ENCODE measurements at places on chromosomes 6 and 20. TPM values are rescaled to one million over a fixed set of nuclear protein-coding genes. Genes with fewer than 3 reads are reported as not detected.

GRCh38 chr20:19976595-19977372, 40.4 kb upstream of the NAA20 start:
- no peak for DNase-seq
- H3K4me3 ChIP-seq: peak overlapping the region; percentile 67
- no peaks in the 10 kb centered on the region for H3K27me3 ChIP-seq

The CGAS gene
- total RNA-seq: 0.52 TPM

The PEX7 gene
- total RNA-seq: 8.3 TPM

DNA sequence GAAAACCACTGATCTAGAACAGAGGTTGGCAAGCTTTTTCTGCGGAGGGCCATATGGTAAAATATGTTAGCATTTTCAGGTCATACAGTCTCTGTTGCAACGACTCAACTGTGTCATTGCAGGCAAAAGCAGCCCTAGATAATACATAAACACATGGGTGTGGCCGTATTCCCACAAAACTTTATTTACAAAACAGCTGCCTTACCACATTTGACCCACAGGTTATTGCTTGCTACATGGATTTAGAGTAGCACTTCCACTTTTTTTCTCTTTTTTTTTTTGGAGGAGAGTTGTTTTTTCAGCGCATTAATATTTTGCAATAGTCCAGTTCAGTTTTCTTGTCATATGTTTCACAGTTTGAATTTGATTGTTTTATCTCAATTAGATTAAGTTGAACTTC, 2.5 kb upstream of the IGF2R start:
- no peaks in the 10 kb centered on the region for H3K36me3 ChIP-seq
- no peak for DNase-seq
- H3K4me1 ChIP-seq: peaks cover 13% of the 10 kb centered on the region

DNA sequence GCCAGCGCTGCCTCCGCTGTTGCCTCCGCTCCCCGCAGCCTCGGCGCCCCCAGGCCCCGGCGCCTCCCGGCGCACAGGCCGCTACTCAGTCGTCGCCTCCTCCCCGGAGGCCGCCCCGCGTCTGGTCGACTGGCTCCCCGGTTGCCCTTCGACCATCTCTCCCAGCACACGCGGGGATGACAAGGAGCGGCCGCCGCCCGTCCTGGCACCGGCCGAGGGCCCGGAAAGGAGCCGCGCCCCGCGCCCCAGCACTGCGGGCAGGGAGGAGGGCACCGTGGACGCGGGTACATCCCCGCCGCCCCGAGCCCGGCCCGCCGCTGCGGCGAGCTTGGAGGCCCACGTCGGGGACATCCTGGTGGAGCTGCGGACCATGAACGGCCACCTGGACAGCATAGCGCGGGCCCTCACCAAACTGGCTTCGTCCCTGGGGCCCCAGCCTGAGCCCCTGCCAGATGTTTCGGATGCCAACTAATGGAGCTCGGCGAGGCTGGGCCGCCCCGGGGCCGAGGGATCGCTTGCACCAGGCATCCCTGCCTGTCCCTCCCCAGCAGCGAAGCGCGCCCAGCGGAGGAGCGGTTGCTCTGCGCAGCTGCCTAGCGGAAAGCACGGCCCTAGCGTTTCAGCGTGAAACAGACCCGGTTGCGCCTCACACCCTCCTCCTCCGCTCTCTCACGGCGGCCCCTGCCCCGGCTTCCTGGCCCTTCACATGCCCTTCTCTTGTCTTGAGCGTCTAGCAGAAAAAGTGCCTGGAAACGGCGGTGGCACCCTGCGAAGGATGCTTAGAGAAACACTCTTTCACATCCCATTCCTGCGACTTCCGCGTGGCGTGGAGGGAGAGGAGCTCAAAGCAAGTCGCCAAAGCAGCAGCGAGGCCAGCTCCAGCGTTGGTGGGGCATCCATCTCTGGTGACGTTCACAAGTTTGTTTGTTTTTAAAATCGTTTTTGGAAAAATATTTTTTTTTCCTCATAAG, 285.8 kb upstream of the SUPT3H start:
- no peaks in the 10 kb centered on the region for H3K36me3 ChIP-seq
- peaks cover 5% of the 10 kb centered on the region for H3K4me1 ChIP-seq
- H3K4me3 ChIP-seq: peak overlapping the region; percentile 52
- H3K27ac ChIP-seq: no peak overlapping the region

- H3K27me3 ChIP-seq: no peaks in the 10 kb centered on the region
- DNase-seq: no peak
- no peaks in the 10 kb centered on the region for H3K4me1 ChIP-seq
Observed at GRCh38 chr6:3137057-3137777, 18.7 kb downstream of the BPHL start.

The DSP gene
- 171 TPM for total RNA-seq

DNA sequence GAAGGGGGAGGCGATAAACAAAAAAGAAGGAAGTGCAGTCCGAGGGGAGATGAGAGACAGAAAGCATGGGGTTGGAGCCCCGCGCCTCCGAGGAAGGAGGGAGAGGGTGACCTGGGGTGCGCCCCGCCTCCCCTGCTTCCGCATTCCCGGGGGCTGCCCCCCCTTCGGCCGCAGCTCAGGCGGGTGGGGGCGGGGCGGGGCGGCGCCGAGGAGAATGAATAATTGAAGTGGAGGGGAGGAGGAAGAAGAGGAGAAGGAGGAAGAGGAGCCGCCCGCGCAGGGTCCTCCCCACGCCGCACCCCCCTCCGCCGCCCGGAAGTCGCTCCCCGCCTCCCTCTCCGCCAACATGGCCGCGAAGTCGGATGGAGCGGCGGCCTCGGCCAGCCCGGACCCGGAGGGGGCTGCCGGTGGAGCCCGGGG, at the start of gene XKR7:
TSS of gene XKR7 (plus strand) at position 322 of the 420 bp plus-strand sequence. CDS start at position 347, 25 bp downstream.
- H3K27me3 ChIP-seq: peaks cover 82% of the 10 kb centered on the region
- peak; percentile 43 for DNase-seq
- H3K4me1 ChIP-seq: peaks cover 6% of the 10 kb centered on the region
- H3K27ac ChIP-seq: no peak within 1 kb of the TSS

- no peak overlapping the region for H3K27ac ChIP-seq
- peaks cover 6% of the 10 kb centered on the region for H3K4me1 ChIP-seq
- no peak for DNase-seq
- no peak overlapping the region for H3K4me3 ChIP-seq
- no peaks in the 10 kb centered on the region for H3K36me3 ChIP-seq
Observed at GRCh38 chr6:64227863-64228262, 592.3 kb downstream of the PHF3 start.

The GATA5 gene
- 27.5 TPM for total RNA-seq

- no peak overlapping the region for H3K27ac ChIP-seq
- peaks cover 6% of the 10 kb centered on the region for H3K4me1 ChIP-seq
- no peaks in the 10 kb centered on the region for H3K36me3 ChIP-seq
Observed at GRCh38 chr6:18036781-18037180, 49.3 kb upstream of the KIF13A start.

DNA sequence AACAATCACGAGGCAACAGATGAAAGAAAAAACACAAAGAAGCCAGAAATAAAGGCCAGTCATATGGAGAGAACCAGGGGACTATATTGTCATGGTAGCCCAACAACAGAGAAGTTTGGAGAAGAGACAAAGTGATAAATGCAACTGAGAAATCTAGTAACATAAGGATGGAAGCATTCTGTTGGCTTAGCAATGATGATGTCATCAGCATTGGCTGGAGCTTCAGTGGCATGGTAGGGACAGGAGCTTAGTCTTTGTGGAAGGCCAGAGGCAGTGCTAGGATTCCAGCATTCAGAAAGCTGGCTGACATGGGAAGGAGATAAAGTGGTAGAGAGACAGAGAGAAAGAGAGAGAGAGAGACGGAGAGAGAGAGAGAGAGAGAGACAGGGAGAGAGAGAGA, 276.4 kb downstream of the TRDN start:
- DNase-seq: no peak
- H3K27ac ChIP-seq: no peak overlapping the region
- H3K27me3 ChIP-seq: no peaks in the 10 kb centered on the region
- H3K4me1 ChIP-seq: no peaks in the 10 kb centered on the region

The ZNF165 gene
- 4.0 TPM for total RNA-seq

DNA sequence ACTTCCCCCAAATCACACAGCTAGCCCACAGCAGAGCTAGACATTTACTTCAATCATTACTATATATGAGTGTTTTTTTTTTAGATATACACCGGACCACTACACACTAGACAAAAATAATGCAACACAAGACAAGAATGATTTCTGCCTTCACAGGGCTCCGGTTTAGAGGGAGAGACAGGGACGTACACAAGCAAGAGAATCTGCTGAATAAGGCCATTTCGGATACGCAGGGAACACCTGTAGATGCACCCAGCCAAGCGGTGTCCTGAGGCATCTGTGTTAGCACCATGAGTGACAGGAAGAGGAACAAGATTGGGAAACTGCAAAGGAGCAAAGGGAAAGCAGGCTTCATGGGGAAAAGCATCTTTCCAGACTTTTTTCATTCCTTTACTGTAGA, 45.7 kb downstream of the HS3ST5 start:
- no peak overlapping the region for H3K4me3 ChIP-seq
- DNase-seq: no peak
- H3K27ac ChIP-seq: no peak overlapping the region
- H3K27me3 ChIP-seq: no peaks in the 10 kb centered on the region
- peaks cover 4% of the 10 kb centered on the region for H3K36me3 ChIP-seq
- no peaks in the 10 kb centered on the region for H3K4me1 ChIP-seq
